ENCODE measurements at places on chromosomes 16 and 17.

GRCh38 chr17:58626905-58627304 is 64.9 kb downstream of the TEX14 start:
- DNase-seq: no peak

DNA sequence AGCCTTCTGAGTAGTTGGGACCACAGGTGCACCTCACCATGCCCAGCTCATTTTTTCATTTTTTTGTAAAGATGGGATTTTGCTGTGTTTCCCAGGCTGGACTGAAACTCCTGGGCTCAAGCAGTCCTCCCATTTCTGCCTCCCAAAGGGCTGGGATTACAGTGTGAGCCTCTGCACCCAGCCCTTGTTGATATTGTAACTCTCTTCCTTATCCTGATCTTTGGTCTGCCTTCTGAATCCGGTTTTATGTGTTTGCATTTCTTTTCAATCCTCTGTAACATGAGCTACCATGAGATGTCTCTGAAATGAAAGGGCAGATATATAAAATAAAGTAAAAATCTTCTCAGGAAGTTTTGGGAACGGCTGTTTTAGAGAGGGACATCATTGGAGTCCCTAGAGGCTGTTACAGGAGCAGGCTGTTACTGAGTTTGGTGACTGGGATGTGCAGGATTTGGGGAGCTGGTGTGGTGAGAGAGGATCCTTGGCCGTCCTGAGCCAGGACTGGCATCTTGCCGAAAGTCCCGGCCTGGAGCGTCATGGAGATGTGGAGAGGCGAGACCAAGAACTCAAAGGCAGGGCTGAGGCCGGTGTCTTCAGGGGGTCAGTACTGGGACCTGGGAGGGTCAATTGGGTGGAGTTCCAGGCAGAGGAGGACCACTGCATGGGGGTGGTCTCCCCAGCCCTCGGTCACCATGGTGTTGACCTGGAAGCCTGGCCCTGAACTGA is 39.4 kb downstream of the ATP2C2 start:
- no peak for DNase-seq

DNA sequence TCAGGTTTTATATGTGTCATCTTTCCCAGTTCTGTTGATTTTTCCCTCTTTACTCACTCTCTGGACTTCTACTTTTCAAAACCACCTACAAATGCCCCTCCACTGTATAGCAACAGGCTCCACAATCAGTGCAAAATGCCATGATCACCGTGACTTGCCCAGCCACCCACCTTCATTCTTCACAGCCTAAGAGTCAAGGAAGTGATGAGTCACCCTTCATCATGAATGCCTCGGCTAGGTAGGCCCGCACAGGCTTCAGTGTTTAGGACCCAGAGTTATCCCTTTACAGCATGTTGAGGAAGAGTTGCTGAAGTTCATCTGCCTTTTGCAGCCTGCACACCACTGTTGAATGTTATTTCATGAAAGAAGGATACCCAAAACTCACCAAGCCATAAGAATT is 158.6 kb downstream of the PMP22 start:
- no peak for DNase-seq

DNA sequence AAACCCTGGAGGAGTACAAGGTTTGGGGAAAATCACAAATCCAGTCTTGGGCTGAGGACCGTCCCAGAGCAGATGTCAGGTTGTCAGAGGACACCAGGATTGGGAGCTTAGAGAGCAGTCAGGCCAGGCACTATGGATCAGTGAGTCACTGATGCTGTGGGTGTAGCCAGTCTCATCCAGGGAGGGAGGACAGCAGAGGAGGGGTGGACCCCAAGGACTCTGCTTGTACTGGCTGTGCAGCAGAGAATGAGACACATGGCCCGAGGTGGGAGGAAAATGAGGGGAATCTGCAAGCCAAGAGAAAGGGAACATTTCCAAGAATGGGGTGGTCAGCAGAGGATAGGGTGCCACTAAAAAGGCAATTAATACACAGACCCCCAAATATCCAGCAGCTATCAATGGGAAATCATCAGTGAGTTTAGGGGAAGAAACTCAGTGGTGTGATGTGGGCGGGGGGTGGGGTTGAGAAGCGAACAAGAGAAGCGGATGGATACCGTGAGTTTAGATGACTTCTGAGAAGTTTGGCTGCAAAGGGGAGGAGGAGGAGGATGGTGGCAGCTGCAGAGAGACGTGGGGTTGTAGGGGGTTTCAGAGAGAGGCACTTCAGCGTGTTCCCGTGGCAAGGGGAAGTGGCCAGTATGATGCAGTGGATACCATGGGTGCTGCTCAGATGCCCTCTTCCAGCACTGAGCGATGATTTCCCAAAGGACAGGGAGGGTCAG is 43.9 kb downstream of the ARHGAP27 start:
- DNase-seq: no peak

DNA sequence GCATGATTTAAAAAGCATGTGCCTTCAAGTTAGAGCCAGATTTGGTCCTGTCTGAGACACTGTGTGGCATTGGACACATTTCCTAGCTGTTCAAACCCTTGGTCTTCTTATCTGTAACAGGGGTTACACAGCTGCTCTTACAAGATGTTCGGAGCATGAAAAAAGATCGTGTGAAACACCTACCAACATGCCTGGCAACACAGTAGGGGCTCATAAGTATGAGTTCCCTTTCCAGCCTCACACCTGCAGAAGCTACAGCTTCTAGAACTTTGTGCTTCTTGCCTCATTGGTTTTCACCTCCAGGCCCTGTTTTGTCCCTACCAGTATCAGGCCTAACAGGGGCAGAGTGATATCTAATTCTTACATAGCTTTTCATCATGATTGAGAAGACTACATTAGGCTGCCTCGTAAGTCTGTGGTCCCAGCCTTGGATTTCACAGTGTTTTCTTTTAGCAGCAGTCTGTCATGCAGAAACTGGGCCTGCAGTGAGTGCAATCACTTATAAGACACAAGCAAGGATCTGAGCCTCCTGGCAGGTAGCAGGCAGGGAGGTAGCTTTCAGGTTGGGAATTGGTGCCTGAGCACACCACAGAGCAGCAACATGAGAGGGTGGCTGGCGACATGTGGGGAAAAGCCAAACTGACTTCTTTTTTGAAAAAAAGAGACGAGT is 78.8 kb downstream of the CCDC182 start:
- DNase-seq: no peak

DNA sequence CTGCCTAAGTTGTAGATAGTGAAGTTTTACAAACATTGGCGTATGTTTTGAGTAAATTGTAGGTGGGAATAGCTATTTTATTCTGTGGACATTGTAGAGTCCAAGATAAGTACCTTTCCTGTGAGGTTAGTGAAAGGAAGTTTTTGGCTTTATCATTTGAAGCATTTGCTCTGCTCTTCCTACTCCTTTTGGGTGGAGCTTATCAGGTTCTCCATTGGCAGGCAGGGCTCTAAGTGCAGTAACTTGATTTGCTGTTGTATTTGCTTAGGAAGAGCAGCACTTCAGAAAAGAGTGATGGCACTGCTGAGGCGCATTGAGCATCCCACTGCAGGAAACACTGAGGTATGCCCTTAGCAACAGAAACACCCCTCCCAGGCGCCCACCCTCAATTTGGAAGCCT is 70.1 kb downstream of the OMG start:
- DNase-seq: no peak

- no peak for DNase-seq
These were observed 18.1 kb upstream of the RAB11FIP4 start for GRCh38 chr17:31373150-31374093.

GRCh38 chr16:49660626-49661025 is 195.3 kb downstream of the ZNF423 start:
- DNase-seq: no peak

GRCh38 chr17:71458322-71458721 is 662.5 kb upstream of the SOX9 start:
- DNase-seq: no peak

GRCh38 chr16:81604960-81605383 is 160.4 kb downstream of the CMIP start:
- DNase-seq: no peak

DNA sequence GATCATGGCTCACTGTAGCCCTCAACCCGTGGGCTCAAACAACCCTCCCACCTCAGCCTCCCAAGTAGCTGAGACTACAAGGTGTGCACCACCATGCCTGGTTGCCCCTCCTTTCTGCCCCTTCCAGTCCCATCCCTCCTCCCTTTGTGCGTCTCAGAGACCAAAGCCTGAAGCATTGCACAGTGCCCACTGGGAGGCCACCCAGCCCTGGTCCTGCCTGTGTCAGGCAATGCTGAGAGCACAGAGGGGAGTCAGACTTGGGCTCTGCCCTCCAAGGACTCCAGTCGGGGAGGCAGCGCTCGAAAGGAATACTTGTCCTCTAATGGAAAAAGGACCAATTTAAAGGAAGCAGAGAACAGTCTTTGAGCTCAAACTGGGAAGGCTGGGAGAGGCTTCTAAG is 20.4 kb downstream of the RAI1 start:
- DNase-seq: no peak

- no peak for DNase-seq
These were observed 37.8 kb downstream of the CYB5D2 start for GRCh38 chr17:4180791-4181190.

GRCh38 chr17:77257169-77257568 is 116.4 kb downstream of the SEC14L1 start:
- DNase-seq: no peak

- DNase-seq: no peak
These were observed 57.8 kb downstream of the FOXK2 start for GRCh38 chr17:82577300-82577699.

- DNase-seq: no peak
These were observed 344.3 kb downstream of the WWOX start for GRCh38 chr16:78443542-78444364.

GRCh38 chr16:87350681-87351319 is 32.8 kb downstream of the FBXO31 start:
- no peak for DNase-seq

- no peak for DNase-seq
These were observed 155.6 kb downstream of the GRIN2A start for GRCh38 chr16:10026593-10026992.

DNA sequence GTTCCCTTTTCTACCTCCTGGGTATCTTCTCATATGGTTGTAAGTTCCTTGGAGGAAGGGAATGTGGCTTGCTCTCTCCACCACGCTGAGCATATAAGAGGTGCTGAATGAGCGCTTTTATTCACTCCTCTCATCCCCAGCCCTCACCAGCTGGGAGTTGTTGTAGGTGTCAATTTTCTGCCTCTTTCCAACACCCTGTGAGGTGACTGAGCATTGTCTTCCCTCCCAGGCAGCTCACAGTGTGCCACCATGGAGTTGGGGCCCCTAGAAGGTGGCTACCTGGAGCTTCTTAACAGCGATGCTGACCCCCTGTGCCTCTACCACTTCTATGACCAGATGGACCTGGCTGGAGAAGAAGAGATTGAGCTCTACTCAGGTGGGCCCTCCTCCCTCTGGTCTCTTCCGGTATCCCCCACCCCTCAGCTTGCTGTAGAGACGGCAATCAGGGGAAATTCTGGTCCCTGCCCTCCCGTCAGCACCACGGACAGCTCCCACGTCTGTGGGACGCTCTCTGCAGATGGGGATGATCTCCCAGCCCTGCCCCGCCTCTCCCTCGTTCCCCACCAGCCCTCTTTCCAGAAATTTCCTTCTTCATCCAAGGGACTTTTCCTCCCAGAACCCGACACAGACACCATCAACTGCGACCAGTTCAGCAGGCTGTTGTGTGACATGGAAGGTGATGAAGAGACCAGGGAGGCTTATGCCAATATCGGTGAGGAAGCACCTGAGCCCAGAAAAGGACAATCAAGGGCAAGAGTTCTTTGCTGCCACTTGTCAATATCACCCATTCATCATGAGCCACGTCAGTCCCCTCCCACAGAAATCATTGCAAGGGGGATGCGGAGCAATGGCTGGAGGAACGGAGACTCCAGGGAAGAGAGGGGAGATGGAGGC is 18.3 kb downstream of the CIITA start:
- no peak for DNase-seq

DNA sequence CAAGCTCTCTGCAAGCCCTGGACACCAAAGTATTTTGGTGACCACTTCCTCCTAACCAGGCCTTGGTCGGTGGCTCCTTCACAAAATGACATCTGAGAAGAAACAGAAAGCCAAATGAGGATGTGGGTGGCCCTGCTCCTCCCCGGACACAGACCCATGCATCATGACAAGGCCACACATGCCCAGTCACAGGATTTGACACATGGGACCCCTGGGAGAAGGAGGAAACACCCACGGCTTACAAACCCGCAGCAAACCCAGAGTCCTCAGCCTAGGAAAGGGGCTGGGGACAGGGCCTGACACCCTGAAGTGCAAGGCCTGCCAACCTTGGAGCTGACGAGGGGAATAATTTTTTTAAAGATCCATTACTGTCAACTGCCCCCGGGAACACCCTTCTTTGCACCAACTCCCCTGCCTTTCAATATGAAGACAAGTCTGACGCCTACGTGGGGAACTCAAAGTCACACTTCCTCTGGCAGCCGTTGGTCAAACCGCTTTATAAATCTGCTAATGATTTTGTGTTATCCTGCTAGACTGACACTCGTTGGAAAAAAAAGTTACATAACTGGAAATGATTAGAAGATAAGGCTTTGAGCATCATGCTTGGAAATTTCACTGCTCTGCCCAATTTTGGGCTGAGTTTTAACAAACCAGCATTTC is 41.3 kb downstream of the GAS7 start:
- DNase-seq: no peak

GRCh38 chr17:80254396-80255251 is 6.0 kb upstream of the RNF213 start:
- no peak for DNase-seq

GRCh38 chr16:89257281-89257731 is 39.8 kb downstream of the ZNF778 start:
- no peak for DNase-seq

DNA sequence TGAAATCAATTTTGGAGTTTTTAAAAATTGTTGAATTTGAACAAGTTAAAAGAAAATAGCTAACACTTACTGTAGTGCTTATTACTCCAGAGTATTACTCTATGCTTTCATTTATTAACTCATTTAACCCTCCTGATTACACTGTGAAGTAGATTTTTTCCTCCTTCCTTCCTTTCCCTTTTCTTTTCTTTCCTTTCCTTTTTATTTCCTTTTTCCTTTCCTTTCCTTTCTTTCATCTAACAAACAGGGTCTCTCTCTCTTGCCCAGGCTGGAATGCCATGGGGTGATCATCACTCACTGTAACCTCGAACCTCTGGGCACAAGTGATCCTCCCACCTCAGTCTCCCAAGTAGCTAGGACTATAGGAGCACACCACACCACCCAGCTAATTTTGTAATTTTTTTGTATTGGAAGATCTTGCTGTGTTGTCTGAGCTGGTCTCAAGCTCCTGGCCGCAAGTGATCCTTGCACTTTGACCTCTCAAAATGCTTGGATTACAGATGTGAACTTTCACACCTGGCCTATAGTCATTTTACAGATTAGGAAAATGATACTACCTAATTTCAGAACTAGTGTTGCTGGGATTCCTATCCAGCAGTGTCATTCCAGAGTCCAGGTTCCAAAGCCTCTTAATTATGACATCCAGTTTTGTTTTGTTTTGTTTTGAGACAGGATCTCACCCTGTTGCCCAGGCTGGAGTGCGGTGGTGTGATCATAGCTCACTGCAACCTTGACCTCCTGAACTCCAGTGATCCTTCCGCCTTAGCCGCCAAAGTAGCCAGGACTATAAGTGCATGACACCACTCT is 59.9 kb downstream of the TAOK1 start:
- DNase-seq: no peak

- DNase-seq: no peak
These were observed 19.6 kb upstream of the RIPOR1 start for GRCh38 chr16:67509016-67509415.

Measured in activated CD4-positive, alpha-beta T cell treated with anti-CD3 and anti-CD28 coated beads for 24 hours (primary cell).